T-helper 2 cell (primary cell): ENCODE measurements at places on chromosomes 1 and 21.

DNA sequence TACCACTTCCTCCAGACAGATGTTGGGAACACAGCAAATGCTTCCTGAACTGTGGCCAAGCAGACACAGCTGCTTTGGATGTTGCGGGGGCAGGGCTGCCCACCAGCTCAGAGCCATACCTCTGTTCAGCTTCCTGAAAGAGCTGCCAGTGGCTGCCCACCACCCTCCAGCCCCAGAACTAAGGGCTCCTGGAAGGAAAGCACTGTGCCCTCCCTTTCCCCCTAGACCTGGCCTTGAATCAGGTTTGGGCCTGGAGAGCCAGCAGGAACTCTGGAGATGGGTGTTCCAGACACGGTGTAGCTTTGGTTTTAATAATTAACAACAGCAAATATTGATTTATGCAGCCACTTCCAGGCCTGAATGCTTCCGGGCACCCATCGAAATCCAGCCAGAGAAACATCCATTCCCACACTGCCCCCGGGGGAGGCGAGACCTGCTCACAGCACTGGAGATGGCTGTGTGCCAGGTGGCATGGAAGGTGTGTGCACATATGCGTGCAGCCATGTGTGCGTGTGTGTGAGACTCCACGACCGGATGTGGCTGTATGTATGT lies 45.7 kb downstream of the RAP1GAP start:
- no peak for DNase-seq

GRCh38 chr1:205851993-205852392 lies 2.1 kb upstream of the PM20D1 start:
- no peak for DNase-seq

GRCh38 chr1:155888481-155888880 lies 22.7 kb downstream of the RIT1 start:
- no peak for DNase-seq

- no peak for DNase-seq
Measured at GRCh38 chr21:23822760-23823159, 1784.5 kb downstream of the MRPL39 start.

GRCh38 chr1:232628335-232629249 lies 1.3 kb downstream of the SIPA1L2 start:
- no peak for DNase-seq

DNA sequence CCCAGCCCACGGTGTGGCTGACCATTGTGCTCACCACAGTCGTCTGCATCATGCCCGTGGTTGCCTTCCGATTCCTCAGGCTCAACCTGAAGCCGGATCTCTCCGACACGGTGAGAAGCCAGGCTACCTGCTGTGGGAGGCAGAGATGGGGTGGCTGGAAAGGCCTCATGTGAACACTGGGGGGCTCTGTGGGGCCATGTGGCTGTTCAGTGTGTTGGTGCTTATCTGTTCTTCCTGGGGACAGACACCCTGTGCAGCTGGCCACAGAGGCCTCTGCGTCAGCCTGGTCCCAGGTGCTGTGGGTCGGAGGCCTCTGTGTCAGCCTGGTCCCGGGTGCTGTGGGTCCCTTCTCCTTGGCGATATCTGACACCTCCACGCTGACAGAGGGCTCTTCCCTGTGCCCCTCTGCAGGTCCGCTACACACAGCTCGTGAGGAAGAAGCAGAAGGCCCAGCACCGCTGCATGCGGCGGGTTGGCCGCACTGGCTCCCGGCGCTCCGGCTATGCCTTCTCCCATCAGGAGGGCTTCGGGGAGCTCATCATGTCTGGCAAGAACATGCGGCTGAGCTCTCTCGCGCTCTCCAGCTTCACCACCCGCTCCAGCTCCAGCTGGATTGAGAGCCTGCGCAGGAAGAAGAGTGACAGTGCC lies 23.2 kb downstream of the ATP8B2 start:
- no peak for DNase-seq

DNA sequence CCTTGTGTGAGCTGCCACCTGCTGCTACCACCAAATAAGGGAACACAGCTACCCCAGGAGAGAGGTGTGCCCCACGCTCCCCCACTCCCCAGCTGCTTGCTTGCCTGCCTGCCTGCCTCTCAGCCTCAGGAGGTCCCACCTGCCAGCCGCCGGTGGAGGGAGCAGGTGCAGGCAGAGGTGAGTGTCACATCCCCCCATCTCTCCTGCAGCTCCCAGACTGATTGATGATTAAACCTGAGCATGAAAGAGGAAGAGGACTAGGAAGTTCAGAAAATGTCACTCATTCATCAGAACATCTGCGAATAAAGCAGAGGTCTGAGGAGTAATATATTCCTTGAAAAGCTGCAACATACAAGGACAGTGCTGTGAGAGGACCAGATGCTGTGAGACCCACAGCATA lies 58.6 kb upstream of the HIVEP3 start:
- no peak for DNase-seq

GRCh38 chr1:50422675-50422945 lies 633 bp downstream of the DMRTA2 start:
- no peak for DNase-seq

DNA sequence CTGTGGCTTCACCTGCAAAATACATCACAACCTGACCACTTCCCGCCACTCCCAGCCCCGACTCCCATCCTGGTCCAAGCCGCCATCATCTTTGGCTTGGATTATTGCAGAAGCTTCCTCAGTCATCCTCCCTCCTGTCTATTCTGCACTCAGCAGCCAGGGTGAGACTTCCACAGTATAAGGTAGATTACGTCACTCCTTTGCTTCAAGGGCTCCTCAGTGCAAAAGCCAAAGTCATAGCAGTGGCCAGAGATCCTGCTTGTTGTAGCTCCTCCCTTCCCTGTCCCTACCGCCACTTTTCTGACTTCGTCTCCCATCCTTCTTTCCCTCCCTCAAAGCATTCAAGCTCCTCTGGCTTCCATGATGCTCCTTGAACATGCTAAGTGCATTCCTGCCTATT lies 152.8 kb downstream of the GRIK3 start:
- DNase-seq = no peak

- DNase-seq = no peak
Measured at GRCh38 chr1:16080422-16081150, 7.1 kb upstream of the FAM131C start.

DNA sequence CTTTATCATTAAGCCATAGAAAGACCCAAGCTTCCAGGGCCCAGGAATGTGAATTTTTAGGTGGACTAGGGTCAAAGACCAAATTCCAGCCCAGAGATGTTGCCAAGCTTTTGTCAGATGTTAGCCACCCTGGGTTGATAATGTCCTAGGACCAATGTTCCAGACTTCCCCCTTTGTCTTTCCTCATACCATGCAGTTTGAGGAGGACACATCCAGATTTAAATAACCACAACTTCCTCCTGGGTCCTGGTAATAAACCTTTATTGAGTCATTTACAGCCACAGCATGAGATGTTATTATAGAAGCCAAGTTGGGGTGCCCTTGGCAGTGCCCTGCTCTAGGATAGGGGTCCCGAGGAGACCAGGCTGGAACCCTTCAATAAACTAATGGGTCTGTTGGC lies 5.9 kb downstream of the TNR start:
- no peak for DNase-seq

GRCh38 chr1:154840269-154841176 lies 29.6 kb downstream of the KCNN3 start:
- DNase-seq = no peak

GRCh38 chr1:197008861-197009260 lies 31.5 kb downstream of the CFHR5 start:
- no peak for DNase-seq

DNA sequence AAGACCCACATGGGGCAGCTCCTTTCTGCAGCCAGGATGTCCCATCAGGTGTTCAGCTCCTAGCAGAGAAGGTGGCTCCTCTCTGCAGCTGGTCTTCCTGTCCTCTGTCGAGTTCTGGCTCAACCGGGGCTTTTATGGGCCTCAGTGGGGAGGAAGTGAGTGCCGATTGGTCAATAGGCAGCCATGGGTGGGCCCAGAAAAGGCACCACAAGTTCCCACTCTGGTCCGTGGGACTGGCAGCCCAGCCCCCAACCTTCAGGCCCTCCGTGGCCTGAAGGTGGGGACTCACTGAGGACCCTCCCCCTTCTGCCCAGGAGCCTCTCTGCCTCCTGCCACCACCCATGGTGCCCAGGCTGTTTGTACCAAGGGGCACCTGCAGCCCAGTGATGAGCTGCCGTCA lies 161.7 kb upstream of the DUSP10 start:
- no peak for DNase-seq

DNA sequence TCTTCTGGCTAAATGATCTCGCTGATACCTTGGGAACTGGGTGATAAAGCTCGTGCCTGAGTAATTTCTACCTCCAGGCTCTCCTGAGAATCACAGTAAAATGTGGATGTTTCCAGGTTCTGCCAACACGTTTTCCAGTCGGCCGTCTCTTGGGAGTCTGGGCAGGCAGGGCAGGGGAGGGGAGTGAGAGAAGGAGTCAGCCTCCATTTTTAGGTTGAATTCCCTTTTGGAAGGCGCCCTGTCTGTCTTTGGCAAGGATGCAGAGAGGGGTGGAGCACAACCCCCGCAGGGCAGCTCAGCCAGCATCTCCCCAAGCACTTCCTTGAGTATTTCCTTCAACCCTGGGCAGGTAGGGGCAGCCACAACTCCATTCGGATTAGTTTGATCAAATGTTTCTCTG lies 15.5 kb upstream of the ACTRT2 start:
- no peak for DNase-seq

DNA sequence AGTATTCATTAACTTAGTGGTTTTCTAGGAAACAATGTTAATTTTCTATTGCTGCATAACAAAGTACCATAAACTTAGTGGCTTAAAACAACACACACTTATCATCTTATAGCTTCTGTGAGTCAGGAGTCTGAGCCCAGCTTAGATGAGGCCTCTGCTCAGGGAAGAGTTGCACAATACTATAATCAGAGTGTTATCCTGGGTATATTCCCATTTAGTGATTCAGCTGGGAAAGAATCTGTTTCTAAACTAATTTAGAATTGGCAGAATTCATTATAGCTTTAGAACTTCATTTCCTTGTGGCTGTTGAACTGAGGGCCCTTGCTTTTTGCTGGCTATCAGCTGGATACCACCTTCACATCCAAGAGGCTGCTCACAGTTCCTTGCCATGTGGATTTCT lies 515.5 kb downstream of the BRINP3 start:
- no peak for DNase-seq

DNA sequence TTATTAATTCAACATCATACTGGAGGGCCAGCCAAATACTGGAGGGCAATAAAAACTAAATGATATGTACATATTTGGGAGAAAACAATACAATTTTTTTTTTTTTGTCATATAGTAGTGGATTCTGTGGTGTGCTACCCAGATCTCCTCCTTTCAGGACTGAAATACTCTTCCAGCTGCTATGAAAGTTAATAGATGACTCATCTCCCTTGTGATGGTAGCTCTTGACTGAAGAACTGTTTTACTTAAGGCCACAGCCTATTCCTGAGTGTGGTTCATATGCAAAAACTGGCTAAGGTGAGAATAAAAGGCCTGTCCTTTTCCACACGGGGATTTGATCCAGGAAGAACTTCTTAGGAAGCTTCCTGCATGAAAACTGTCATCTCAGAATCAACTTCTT lies 307.9 kb downstream of the HLX start:
- no peak for DNase-seq

GRCh38 chr1:119220991-119221390 lies 80.5 kb upstream of the WARS2 start:
- DNase-seq = no peak
